ENCODE measurements at places on chromosomes 2 and 18.

DNA sequence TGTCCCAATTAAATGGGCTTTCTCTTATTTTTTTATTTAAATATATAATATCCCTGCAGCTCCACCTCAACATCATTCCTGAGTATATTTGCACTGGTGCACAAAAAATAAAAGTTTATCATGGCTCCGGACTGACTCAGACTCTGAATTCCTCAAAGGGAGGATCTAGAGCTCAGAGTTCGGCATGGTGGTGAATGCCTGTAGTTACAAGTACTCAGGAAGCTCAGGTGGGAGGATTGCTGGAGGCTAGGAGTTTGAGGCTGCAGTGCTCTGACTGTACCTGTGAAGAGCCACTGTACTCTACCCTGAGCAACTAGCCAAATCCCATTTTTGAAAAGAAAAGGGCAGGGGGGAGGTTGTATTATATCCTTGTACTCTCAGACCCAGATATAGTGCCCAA is 52.8 kb upstream of the NRXN1 start:
- no peak for DNase-seq

DNA sequence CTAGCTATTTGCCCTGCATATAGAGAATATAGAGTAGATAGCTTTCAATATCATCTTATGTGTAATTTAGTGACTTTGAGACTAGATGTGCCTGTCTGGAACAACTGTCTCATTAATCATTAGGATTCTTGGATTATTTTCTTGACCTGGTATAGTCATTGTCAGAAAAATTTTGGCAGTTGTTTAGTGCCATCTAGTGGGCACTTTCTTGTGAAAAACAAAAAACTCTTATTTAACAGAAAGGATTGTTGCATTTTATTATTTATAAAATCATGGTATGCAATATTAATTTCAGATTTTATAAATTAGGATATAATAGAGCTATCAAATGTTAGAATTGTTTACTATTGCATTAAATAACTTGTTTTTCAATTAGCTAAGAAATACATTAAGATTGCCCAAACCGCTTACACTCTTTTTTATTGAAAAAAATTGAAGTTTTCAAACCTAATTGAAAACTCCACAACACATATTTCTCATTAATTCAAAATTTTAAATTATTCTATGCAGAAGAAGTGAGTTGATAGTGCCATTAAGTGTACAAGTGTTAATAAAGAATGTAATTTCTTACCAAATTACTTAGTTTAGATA is 80.3 kb downstream of the DYNAP start:
- DNase-seq: no peak

GRCh38 chr18:27746241-27746640 is 430.7 kb downstream of the CDH2 start:
- DNase-seq: no peak

DNA sequence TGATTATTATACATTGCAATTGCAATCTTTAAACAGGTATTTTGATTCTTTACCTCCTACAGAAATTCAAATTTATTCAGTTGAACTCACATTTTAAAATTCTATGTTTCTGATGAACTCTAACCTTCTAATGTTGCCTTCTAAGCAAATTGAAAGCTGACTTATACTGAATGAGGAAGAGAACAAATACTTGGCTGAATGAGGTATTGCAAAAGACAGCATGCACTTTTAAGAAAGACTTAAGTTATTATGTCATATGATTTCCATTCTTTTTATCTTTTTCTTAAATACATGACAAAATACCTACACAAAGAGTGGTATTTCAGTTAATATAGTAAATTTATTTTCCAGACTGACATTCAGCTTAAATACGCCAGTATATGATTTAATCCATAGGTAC is 64.7 kb downstream of the FAM228A start:
- DNase-seq: no peak

GRCh38 chr2:153311432-153311831 is 167.1 kb downstream of the RPRM start:
- no peak for DNase-seq

GRCh38 chr2:184598002-184598315 is 370 bp upstream of the ZNF804A start:
- DNase-seq: no peak

GRCh38 chr2:47602996-47603395 is 179.9 kb upstream of the MSH6 start:
- no peak for DNase-seq

DNA sequence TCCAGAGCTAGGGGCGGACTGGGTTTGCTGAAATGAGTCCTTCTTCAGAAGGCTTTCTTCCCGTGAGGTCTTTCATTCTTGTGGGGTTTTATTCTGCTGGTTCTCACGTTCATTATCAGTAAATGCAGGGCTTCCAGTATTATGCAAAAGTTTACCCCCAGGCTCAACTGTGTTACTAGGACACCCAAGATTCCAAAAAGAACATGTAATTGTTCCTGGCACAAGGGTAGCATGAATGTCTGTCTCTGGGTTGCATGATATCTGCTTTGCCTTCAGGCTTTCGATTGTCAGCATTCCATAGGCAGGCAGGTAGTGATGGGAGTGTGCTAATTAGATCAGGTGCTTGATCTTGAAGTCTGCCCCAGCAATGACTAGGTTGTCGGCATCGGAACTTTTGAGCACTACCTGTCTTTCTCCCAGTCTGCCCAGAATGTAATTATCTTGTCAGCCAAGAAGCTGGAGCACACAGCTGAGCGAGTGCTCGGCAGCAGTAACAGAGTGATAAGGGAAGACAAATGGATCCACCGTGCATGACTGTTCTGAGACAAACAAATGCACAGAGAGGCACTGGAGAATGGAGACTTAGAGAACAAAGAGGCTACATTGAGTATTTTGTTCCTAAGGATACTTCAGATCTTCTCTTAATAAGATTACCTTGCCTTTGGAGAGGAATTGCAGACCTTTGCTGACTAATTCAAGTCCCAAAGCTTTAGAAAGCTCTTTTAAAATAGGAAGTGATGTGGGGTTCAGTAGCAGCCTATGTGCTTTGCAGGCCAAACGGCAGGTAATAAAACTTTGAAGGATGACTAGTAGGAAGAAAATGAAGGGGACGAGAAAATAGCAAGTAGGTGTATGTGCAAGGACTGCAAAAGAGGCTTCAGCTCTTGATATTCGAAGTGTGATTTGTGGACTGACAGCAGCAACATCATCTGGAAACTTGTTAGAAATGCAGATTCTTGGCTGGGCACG is 41.9 kb downstream of the ITGB6 start:
- DNase-seq: no peak

DNA sequence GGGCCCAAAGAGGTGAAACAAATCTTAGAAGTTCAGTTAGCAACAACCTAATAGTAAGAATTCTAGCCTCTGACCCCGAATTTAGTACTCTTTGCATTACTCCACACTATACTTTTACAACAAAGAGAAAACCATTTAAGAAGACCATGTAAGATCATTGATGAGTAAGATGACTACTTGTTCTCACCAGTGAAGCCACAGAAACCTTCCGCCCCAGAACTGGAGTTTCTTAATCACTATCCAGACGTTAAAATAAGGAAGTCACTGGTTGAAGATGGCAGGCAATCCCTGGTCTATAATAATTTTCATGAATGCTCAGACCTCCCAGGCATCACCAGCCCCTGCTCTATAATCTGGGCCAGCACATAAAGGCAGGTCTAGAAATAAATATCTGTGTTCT is 95.0 kb downstream of the TMEM163 start:
- DNase-seq: no peak

DNA sequence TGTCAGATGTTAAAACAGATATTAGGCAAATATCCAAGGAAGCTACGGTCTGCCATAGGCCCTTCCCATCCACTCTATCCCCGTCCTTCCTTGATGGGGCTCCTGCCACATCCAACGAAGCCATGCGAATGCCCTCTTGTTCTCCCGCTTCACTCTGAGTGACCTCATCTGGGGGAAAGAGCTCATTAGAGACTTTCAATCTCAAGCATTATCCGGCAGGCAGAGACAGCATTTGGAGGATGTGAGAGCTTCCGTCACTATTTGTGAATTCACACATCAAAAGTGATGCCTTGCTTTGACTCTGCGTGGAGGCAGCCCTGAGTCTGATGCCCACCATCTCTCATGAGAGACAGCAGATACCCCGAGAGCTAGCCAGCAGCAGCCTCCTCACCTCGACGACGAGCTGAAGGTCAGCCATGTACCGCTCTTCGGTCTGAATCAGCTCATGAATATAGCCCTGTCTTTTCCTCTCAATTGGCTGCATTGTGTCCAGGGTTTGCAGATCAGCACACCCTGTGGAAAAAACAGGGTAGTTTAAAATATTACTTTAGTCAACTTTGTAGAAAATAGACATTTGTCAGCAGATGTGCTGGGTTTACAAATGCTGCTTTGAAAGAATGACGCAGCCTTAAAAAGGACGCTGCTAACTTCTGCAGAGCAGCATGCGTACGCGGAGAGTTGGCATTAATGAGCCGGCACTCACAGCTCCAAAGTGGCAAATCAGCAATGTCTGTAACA is 45.9 kb downstream of the FAM228A start:
- DNase-seq: no peak
